ENCODE measurements at places on chromosomes 2 and 18.

DNA sequence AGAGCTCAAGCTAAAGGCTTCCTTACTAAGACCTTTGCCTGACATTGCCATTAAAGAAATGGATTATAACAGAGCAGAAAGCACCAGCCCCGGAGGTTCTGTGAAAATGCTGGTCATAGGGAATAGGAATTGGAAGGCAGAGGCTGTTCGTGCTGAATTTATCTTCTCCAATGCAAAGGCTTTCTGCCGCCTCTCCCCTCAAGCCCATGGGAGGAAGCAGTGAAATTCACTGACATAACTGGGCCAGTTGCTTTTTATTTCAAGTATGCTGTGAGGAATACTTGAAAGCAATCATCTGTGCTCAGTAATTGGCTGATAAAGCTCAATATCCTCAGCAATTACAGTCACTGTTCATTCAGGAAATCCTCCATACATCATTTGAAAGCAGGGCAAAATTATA lies 85.4 kb upstream of the LINC00305 start:
- DNase-seq: no peak

- no peak for DNase-seq
Measured at GRCh38 chr2:153606623-153607022, 128.1 kb upstream of the RPRM start.

GRCh38 chr2:17272652-17273525 lies 245.4 kb downstream of the RAD51AP2 start:
- no peak for DNase-seq

- DNase-seq: no peak
Measured at GRCh38 chr2:49770919-49771318, 616.6 kb upstream of the FSHR start.
